ENCODE measurements at places on chromosomes 2 and 18.

DNA sequence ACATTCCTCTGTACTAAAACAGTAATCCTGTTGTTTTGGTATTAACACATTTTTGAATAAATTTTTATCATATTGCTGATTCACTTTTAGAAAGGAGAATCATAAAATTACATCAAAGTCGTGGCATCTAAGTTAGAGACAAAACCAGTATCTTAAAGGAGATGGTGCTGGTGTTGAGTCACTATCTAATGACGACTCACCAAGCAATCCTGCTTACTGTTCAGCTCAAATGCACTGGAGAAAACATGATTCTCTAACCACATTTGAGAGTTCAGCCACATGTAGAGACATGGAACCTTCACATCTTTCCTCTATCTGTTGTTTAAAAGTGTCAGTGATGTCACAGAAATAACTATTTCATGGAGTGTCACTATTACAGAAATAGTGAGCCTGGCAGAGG, 473.8 kb downstream of the TGIF1 start:
- DNase-seq: no peak

GRCh38 chr18:8661754-8662559, 43.4 kb upstream of the MTCL1 start:
- DNase-seq: peak; percentile 40

- no peak for DNase-seq
Measured at GRCh38 chr18:62198259-62198658, 11.2 kb downstream of the RELCH start.

GRCh38 chr2:104736026-104736425, 117.9 kb upstream of the POU3F3 start:
- no peak for DNase-seq

GRCh38 chr18:32167980-32168730, 21.7 kb upstream of the MEP1B start:
- no peak for DNase-seq

GRCh38 chr2:26487192-26487591, 9.3 kb upstream of the OTOF start:
- DNase-seq: no peak

DNA sequence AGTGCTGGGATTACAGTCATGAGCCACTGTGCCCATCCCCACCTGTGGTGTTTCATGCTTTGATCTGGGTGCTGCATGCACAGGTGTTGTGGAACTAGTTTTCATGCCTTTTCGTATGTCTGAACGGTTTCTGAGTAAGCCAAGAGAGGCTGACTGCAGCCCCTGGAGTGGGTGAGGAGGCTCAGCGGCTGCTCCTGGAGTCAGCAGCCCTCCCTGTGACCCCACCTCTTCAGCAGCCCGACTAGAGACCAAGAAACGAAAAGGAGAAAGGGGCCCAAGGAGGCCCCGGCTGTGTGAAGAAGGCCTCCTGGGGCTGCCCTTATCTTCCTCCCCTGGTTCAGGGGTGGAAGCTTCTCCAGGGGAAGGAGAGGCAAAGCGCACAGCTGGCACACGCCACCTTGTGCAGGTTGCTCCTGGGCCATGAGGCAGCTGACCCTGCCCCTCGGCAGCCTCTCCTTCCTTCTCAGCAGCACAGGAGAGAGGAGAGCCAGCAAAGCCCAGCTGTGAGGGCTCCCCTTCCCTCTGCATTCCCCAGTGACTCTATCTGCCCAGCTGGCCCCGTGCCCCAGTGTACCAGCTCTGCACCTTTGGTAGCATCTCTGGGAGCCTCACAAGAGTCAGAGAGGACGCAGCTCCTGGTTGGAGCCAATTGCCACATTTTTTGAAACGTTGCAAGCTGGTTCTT, 182.5 kb upstream of the HS6ST1 start:
- DNase-seq: no peak

DNA sequence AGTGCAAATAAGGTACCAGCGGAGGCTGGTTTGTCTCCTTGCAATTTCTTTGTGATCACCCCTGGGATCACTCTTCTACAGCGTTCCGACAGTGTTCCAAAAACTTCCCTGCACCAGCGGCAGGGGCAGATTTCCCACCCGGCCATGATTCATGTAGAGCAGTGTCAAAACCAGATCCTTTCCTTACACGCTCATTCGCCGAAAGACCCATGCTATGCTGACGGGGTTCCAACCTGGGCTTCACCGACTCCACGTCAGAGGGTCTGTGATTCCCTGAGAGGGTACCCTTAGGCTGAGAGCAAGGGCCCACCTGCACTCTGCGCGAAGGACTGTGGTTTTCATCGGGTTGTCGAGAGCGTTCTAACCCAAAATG, 423 bp upstream of the TTC27 start:
- no peak for DNase-seq

Measured in stimulated activated effector memory CD8-positive, alpha-beta T cell treated with anti-CD3 and anti-CD28 coated beads, Interleukin-12 subunit alpha, Interleukin-12 subunit beta, amount 100 ng/mL, for 72 hours (primary cell).